BE2C (cell line): ENCODE measurements at places on chromosomes 12 and 14.

- DNase-seq: no peak
Measured at GRCh38 chr12:27545665-27546064, 21.7 kb downstream of the PPFIBP1 start.

DNA sequence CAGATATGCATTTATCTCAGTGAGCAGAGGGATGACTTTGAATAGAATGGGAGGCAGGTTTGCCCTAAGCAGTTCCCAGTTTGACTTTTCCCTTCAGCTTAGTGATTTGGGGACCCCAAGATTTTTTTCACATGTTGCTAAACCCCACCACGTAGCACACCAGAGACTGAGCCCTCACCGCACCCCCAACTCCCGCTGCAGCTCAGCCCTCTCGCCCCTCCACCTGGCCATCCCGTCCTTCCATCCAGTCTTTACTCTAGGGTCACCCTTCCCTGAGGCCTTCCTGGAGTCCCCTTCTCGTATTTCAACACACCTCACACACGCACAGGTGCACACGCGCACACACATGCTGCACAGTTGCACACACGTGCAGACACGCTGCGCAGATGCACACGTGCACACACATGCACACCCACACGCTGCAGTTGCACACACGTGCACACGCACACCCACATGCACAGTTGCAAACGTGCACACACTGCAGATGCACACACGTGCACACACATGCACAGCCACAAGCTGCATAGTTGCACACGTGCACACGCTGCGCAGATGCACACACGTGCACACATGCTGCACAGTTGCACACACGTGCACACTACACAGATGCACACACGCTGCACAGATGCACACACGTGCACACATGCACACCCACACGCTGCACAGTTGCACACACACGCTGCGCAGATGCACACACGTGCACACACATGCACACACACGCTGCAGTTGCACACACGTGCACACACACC lies 30.0 kb downstream of the HSP90AA1 start:
- DNase-seq: no peak

- no peak for DNase-seq
Measured at GRCh38 chr12:2335109-2335508, 282.3 kb downstream of the CACNA1C start.

GRCh38 chr14:73977896-73978295 lies 27.8 kb downstream of the COQ6 start:
- DNase-seq: no peak

GRCh38 chr14:72714094-72714493 lies 179.8 kb downstream of the DPF3 start:
- no peak for DNase-seq

DNA sequence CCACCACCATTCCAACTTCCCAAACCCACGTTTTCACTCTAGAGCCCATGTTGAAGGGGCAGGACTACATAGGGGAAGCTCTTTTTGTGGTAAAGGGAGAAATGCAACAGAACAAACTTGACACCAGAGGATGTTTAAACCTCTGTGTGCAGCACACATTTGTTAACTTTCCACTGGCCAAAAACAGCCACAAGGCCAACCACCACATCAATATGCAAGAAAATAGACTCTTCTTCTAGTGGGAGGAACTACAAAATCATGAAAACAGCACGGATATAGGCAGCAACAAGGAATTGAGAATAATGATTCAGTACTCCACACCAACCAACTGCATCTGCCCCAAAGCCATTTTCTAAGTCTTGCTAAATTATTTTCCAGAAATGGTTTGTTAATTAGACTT lies 66.3 kb upstream of the CEP83 start:
- no peak for DNase-seq

GRCh38 chr14:46091819-46092218 lies 559.8 kb downstream of the RPL10L start:
- DNase-seq: no peak

- no peak for DNase-seq
Measured at GRCh38 chr12:13101821-13102375, 1.6 kb downstream of the GSG1 start.

DNA sequence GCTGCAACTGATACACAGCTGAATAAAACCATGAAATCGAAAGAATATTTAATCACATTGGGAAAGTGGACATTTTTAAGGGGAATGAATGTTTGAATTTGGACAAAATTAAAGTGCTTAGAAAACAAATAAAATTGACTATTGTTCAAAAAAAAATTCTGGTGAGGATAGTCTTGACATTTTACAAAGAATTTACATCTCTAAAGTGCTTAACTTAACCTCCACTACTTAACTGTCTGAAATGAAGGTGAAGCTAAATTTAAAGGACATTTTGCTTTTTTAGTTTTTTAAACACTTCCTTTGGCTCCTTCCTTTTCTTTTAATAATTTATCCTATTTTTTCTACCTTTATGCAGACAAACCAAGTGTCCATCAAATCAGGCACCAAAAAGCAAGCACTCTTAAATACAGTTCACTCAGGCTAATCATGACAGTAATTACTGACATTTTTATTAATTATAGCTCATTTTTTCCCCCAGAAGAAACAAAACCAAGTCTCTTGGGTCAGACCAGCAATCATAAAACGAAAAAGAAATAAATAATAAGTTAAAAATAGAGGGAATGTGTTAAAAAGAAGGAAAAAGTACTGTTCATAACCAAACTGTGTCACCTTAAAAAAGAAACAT lies 5.7 kb upstream of the CCND2 start:
- no peak for DNase-seq

GRCh38 chr12:113580437-113580836 lies 108.8 kb upstream of the LHX5 start:
- DNase-seq: no peak

GRCh38 chr12:94725375-94726168 lies 75.2 kb upstream of the TMCC3 start:
- no peak for DNase-seq

GRCh38 chr14:64753374-64753773 lies 49.1 kb downstream of the PLEKHG3 start:
- no peak for DNase-seq

DNA sequence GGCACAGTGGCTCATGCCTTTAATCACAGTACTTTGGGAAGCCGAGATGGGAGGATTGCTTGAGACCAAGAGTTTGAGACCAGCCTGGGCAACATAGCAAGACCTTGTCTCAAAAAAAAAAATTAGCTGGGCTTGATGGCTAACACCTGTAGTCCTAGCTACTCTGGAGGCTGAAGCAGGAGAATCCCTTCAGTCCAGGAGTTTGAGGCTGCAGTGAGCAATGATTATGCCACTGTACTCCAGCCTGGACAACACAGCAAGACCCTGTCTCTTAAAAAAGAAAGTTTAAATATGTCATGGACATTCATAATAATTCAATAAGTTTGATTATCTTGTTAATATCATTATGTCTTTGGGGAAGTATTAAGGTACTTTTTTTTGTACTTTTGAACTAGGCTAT lies 38.9 kb downstream of the KIAA0586 start:
- DNase-seq: no peak

DNA sequence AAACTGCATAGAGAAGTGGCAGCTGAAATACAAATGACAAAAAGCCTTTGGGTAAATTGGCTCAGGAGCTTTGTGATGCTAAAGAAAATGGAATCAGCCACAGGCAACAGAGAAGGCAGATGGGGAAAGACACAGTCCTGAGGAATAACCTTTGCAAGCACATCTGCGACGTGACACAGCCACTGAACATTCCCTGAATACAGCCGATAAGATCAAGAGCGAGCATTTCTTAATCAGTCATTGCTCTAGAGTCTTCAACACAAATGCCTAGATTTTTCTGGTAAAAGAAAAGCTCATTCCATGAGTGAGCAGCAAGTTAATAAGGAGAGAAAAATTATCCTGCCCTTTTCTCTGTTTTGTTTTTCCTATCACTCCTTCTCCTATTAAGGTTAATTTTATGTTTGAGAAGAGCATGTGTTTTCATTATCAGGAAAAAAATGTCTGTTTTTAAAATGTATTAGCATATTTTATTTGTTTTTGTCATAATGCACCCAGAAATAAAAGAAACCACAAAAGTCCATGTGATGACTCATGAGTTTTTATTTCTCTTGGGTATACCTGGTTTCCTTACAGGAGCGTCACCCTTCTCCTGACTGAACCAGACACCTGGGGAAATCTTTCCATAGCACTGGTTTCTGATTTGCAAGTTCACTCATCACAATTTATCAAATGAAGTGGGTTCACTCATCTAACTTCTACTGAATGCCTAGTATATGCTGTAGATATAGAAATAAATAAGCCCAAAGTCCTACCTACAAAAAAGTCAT lies 45.4 kb upstream of the PCED1B start:
- no peak for DNase-seq

- DNase-seq: no peak
Measured at GRCh38 chr14:35825968-35826217, 245 bp upstream of the BRMS1L start.

GRCh38 chr14:89042021-89042420 lies 217.6 kb downstream of the TTC8 start:
- DNase-seq: no peak

DNA sequence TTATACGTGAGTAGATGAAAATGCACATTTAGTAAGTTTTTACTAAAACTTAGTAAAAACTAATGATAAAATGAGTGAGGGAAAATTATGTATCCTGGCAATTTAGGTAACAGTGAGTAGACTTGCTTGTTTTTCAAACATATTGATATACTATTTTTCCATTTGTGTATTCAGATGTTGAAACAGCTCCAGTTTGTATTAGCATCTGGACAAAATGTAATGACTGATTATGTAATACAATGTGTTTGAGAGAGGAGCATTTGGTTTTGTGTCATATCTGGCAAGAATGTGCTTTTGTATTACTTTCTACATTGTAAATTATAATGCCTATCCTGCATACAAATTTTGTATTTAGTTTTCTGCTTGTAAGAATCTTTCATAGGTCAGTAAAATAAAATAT lies 5.6 kb downstream of the CNOT2 start:
- DNase-seq: no peak

GRCh38 chr12:11717519-11717961 lies 68.1 kb downstream of the ETV6 start:
- DNase-seq: no peak

DNA sequence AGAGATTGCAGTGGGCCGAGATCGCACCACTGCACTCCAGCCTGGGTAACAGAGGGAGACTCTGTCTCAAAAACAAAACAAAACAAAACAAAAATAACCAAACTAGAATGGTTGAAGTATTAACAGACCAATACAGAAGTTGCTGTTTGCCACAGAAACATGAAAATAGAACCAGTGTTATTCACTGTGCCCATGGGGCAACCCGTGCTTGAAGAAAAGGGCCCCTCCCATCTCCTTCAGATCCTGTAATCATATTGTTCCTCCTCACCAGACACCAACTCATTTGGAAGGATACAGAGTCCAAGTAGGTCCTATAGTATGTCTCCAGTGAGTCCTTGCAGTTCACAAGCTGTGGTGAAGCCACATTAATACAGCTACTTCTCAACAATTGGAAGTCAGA lies 30.9 kb downstream of the SLC35F4 start:
- DNase-seq: no peak

GRCh38 chr12:118064608-118065007 lies 3.6 kb upstream of the WSB2 start:
- no peak for DNase-seq

- no peak for DNase-seq
Measured at GRCh38 chr12:105667973-105668743, 337.7 kb downstream of the C12orf75 start.

- no peak for DNase-seq
Measured at GRCh38 chr14:78443834-78444233, 273.7 kb downstream of the NRXN3 start.

DNA sequence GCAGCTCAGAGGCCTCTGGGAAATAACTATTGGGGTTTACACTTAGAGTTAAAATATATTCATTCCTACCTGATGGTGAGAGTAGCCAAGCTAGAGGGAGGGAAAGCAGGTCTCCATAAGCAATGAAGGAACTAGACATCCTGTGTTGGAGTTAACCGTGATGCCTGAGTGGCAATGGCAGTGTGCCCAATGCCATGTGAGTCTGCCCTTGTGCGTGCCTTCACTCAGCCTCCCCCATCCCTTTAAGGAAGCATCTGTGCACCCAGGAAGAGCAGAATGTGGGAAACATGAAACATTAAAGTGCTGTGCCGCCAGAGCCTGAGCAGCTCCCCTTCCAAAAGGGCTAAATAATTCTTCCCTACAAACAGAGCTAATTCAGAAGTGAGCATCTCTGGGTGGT lies 76.3 kb downstream of the COX16 start:
- no peak for DNase-seq

GRCh38 chr12:84455598-84455997 lies 457.0 kb downstream of the SLC6A15 start:
- no peak for DNase-seq

DNA sequence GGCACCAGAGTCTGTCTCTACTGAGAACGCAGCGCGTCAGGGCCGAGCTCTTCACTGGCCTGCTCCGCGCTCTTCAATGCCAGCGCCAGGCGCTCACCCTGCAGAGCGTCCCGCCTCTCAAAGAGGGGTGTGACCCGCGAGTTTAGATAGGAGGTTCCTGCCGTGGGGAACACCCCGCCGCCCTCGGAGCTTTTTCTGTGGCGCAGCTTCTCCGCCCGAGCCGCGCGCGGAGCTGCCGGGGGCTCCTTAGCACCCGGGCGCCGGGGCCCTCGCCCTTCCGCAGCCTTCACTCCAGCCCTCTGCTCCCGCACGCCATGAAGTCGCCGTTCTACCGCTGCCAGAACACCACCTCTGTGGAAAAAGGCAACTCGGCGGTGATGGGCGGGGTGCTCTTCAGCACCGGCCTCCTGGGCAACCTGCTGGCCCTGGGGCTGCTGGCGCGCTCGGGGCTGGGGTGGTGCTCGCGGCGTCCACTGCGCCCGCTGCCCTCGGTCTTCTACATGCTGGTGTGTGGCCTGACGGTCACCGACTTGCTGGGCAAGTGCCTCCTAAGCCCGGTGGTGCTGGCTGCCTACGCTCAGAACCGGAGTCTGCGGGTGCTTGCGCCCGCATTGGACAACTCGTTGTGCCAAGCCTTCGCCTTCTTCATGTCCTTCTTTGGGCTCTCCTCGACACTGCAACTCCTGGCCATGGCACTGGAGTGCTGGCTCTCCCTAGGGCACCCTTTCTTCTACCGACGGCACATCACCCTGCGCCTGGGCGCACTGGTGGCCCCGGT lies at the start of gene PTGDR:
PTGDR (plus strand) TSS at position 198 of the 778 bp plus-strand sequence; CDS start at position 315, 117 bp downstream.
- DNase-seq: no peak

- no peak for DNase-seq
Measured at GRCh38 chr12:72369423-72369959, 97.3 kb downstream of the TRHDE start.

GRCh38 chr14:72844524-72844923 lies 49.4 kb downstream of the DPF3 start:
- DNase-seq: no peak

GRCh38 chr12:11881835-11882234 lies 188.9 kb upstream of the BCL2L14 start:
- no peak for DNase-seq

GRCh38 chr14:92632546-92633273 lies 115.7 kb downstream of the LGMN start:
- DNase-seq: no peak

- DNase-seq: no peak
Measured at GRCh38 chr12:39618701-39619100, 902 bp downstream of the ABCD2 start.

- no peak for DNase-seq
Measured at GRCh38 chr12:12922191-12922616, 29.8 kb downstream of the GPRC5D start.
